ENCODE measurements at places on chromosomes 5 and 9.

DNA sequence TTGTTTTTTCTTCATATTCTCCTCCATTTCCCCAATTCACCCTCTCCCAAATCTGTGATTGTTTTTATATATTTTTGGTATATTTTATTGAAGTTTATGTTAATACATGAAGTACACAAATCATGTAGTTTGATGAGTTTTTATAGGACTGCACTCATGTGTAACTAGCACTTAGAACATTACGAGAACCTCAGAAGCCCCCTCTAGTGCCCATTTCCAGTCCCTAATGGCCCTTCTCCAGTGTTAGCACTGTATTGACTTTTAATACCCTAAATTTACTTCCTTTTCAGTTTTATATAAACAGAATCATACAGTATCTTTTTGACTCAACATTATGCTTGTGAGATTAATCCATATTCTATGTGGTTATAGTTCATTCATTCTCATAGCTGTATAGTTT is 18.5 kb upstream of the FKTN start:
- DNase-seq, result no peak

GRCh38 chr5:103464835-103465484 is 97.6 kb downstream of the NUDT12 start:
- no peak for DNase-seq

DNA sequence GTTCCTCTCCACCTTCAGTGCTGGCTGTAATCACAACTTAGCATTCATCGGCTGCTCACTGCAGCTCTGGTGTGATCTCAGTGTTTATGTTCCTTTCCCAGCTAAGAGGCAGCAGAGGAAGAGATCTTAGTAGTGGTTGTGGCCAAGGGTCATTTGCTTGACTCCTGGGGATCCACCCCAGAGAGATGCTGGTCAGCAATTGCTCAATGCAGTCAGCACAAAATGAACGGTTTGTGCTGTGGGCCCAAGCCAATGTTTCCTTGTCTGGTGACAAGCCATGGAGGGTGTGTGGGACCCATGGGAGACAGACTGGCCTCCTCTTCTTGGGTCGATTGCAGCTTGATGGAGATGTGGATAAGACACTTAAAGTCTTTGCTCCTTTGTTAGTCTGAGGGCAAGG is 16.1 kb upstream of the FRMD3 start:
- no peak for DNase-seq

DNA sequence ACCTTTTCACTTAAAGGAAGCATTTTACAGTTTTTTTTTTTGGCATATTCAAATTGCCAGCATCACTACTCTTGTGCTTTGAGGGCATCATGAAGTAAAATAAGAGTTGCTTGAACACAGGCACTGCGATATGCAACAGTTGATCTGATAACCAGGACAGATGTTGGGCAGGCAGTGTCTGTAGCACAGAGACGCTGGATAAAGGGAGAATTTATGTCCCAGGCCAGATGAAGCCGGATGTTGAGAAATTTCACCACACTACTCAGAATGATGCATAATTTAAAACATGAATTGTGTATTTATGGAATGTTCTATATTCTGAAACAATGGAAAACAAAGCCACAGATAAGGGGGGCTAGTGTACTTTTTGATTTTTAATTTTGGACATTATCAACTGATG is 71.4 kb downstream of the SLC12A2 start:
- no peak for DNase-seq

GRCh38 chr9:115665519-115665918 is 488.1 kb upstream of the PAPPA start:
- DNase-seq, result no peak

GRCh38 chr5:167346461-167346860 is 945.0 kb upstream of the WWC1 start:
- no peak for DNase-seq

DNA sequence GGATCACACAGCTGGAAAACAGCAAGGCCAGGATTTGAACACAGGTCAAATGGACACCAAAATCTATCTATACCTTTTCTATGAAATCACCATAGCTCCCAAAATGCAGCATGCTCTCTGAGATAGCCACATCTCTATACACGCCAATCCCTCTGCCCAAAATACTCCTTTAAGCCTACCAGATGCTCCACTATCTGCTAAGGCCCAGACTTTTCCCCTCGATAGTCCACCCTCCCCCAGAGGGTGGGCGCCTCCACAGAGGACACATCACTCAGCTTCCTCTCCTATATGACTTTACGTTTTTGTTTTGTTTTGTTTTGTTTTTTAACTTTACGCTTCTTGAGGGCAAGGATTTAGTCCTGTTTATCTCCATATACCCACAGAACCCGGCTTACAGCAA is 46.8 kb downstream of the MTMR12 start:
- DNase-seq, result no peak

- no peak for DNase-seq
Observed at GRCh38 chr9:23811633-23812032, 14.4 kb downstream of the ELAVL2 start.

DNA sequence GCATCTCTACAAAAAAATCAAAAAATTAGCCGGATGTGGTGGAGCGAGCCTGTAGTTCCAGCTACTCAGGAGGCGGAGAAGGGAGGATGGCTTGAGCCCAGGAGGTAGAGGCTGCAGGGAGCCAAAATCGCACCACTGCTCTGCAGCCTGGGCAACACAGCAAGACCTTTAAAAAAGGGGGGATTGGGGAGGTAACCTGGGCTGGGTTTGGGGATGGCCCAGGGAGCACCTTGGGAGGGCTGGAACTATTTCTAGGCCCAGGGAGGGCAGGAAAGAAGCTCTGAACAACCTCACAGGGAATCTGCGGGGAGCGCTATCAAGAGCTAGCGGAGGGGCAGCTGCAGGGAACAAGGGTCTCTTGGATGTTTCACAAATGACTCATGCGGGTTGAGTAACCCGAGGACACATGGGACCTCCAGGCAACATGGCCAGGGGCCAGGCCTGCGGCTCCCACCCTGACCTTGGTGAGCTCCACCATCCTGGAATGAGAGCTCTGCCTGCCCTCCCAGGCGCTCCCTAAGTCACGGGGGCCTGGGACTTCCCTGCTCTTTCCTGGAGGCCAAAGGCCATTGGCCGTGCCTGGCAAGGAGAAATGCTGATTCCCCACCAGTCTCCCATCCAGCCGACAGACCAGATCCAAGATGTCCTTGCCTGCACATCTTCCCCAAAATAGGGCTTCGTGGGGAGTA is 23.4 kb downstream of the SARDH start:
- no peak for DNase-seq

GRCh38 chr9:36290996-36291395 is 32.7 kb upstream of the GNE start:
- no peak for DNase-seq

GRCh38 chr5:123007182-123007581 is 29.3 kb downstream of the PPIC start:
- DNase-seq, result no peak

- no peak for DNase-seq
Observed at GRCh38 chr5:132751444-132751843, 4.2 kb downstream of the CCNI2 start.

- no peak for DNase-seq
Observed at GRCh38 chr9:124613849-124614248, 106.7 kb upstream of the NR5A1 start.

- no peak for DNase-seq
Observed at GRCh38 chr9:93955111-93955980, at the start of gene BARX1. TSS of gene BARX1 (minus strand) at chr9:93955355. CDS start at chr9:93955146, 209 bp downstream.

- DNase-seq, result no peak
Observed at GRCh38 chr5:176902911-176903664, 3.9 kb upstream of the HK3 start.

- DNase-seq, result no peak
Observed at GRCh38 chr5:170442921-170443320, 53.8 kb upstream of the KCNMB1 start.

DNA sequence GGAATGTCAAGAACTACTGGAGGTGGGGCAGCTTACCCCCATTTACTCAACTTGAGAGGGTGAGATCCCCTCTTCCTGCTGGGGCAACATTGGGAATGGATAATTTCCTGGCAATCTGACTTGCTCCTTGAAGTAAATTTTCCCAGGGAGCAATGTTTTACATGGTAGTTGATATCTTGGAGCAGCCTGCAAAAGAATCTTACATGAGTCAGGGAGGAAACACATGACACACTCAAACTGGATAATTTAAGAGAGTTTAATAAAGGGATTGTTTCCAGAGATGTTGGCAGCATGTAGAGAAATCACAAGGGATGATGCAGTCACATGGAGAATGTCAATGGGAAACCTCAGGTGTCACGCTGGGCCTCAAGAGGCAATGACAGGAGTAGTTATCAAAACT is 212.5 kb downstream of the GAS1 start:
- no peak for DNase-seq

GRCh38 chr5:147906326-147907095 is at the start of gene C5orf46:
TSS of gene C5orf46 (minus strand) at chr5:147906538. CDS start at chr5:147906501, 37 bp downstream.
- no peak for DNase-seq

DNA sequence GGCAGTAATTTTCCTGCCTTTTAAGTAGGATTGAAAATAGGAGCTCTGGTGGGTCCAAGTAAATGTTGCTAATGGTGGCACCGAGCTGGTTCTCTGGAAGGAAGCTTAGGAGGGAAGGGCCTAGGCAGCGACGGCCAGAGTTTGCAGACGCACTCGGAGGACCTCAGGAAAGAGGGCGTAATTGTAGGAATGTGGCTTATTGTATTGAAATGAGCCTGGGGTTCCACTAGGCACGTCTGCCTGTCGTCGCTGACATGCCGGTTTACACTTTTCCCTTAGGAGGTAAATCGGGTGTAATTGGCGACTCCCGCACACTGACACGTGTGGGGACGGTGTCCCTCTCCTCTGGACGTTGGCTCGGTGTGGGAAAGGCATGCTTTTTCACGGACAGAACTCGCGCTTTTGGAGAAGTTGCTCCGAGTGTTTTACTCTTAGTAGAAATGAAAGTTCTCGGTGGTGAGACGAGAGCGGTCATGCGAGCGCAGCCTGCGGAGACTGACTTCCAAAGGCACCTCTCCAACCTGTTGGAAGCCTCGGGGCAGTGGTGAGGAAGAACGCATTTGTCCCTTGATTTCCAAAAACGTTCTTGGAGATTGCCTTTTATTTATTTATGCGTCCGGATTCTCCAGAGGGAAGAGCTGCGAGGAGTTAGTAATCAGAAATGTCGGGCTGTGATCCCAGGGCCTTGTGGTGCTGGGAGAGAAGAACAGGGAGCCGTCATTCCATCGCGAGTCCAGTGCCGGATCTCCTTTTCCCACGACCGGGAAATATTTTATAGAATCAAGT is 1.3 kb downstream of the NR4A3 start:
- DNase-seq, result peak; percentile 26

DNA sequence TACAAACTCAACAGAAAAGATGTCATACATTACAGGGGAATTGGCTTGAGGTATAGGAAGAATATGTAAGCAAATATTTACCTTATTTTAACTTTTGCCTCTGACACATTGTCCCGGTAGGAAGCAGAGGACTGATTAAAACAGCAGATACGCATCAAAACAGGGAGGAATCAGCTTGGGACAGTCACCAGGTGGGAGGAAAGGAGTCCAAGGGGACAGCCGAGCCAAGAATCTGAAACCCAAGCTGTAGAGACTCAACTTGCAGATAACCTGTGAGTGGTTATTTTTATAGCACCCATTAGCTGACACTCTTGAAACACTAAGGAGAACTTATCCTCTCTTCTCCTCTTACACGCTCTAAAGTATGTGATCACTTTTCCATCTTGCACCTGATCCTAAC is 22.3 kb downstream of the PDZD2 start:
- no peak for DNase-seq

GRCh38 chr9:79973627-79974026 is 401.9 kb downstream of the TLE4 start:
- DNase-seq, result no peak

GRCh38 chr5:107948377-107948776 is 277.6 kb upstream of the EFNA5 start:
- DNase-seq, result no peak

DNA sequence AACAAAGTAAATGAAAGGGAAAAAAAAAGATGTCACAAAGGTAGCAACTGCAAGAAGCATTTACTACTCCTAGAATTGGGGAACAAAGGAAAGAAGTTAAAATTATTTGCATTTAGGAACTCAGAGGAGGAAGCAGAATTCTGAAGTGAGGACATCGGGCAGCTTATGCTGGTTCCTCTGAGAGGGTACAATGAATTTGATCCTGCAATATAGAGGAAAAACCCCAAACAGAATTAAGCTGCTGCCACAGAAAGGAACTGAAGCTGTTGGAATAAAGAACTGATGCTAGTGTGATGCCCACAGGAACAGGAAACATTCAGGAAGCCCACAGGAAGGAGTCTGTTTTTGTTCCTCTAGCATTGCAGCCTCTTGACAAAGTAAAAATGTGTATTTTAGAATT is 22.3 kb upstream of the TBCA start:
- DNase-seq, result no peak

GRCh38 chr9:128340691-128341434 is 536 bp downstream of the SLC27A4 start:
- no peak for DNase-seq

DNA sequence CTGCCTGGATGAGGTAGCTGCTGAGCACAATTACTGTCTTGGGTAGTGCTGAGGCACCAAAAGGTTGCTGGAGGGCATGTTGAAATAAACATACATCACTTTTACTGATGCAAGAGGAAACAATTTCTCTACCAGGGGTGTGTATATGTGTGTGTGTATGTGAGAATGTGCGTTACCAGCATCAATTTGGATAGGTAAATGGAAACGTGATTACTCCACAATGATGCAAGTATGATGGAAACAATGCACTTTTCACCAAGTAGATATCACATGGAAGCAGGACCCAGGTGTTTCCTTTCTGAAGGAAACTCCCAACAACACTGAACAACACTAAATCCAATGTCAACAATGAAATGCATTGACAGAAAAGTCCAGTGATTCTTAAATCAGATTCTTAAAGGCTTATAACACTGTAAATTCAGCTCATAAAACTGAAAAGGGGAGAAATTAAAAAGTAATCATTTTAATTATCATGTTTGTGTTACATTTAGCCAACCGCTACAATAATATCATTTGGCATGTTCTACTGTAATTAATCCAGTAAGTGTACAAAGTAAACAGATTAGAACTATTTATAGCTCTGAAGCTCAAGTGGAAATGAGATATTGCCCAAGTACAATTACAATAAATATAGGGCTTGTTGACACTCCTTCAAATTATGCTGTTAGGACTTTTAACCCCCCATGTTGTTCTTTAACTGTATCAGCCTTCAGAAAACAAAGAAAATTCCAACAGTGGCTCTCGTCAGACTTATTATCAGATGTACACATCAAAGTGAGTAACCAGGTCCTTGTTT is 25.3 kb downstream of the YIPF5 start:
- no peak for DNase-seq

DNA sequence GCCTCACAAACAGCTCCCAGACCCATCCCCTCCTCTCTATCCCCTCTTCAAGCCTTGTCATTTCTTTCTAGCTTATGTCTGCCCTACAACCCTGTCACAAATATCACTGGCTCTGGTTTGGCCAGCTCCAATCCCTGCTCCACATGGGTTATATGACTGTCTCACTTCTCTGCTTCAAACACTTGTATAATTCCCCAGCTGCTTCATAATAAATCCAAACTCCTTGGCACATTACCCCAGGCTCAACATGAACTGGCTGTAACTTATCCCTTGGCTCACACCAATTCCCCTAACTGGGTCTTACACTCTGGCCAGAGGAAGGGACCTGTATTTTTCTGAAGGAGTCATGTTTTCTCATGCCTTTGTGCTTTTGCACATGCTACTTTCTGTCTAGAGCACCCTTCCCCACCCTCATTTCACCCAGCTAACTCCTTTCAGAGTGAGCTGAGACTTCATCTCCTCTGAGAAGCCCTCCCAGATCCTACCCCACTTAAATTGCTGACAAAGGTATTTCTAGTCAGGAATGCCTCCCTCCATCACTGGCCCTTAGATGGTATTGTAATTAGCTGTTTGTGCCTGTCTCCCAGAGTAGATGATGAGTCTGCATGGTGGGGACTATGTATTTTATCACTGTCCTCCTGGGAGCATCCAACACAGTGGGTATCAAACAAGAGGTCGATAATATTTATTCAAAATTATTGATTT is 5.3 kb downstream of the PRXL2C start:
- no peak for DNase-seq

All from CD4-positive, alpha-beta T cell (primary cell).